ENCODE measurements at places on chromosomes 12 and 14.

- DNase-seq, result no peak
Observed at GRCh38 chr14:76426161-76426696, 50.3 kb downstream of the ESRRB start.

GRCh38 chr12:31950492-31950891 is 8.7 kb upstream of the RESF1 start:
- no peak for DNase-seq

DNA sequence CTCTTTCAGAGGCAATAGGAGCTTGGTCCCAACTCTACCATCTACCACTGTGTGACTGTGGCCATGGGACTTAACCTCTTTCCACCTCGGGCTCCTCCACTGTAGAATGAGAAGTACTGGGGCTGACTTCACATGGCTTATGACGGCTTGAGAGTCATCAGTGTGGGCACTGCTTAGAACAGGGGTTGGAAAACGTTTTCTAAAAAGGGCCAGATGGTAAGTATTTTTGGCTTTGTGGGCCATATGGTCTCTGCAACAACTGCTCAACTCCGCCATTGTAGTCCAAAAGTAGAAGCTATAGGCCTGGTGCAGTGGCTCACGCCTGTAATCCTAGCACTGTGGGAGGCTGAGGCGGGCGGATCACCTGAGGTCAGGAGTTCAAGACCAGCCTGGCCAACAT is 69.2 kb upstream of the LTA4H start:
- DNase-seq, result no peak

GRCh38 chr12:9372202-9372601 is 164.0 kb upstream of the PZP start:
- no peak for DNase-seq

Measured in NCI-H1930 (cell line).